Upper lobe of right lung (tissue), 1 donor: ENCODE measurements at places on chromosomes 7 and 10. TPM values are rescaled to one million over a fixed set of nuclear protein-coding genes. Genes with fewer than 3 reads are reported as not detected.

- DNase-seq = no peak
These were observed 973 bp downstream of the SDK1 start for GRCh38 chr7:3301831-3302618.

The PPP2R2D gene
- 28.3 TPM for total RNA-seq

The PYROXD2 gene
- total RNA-seq = 13.0 TPM

GRCh38 chr7:35695473-35695850 lies 527 bp upstream of the HERPUD2 start:
- DNase-seq = no peak

DNA sequence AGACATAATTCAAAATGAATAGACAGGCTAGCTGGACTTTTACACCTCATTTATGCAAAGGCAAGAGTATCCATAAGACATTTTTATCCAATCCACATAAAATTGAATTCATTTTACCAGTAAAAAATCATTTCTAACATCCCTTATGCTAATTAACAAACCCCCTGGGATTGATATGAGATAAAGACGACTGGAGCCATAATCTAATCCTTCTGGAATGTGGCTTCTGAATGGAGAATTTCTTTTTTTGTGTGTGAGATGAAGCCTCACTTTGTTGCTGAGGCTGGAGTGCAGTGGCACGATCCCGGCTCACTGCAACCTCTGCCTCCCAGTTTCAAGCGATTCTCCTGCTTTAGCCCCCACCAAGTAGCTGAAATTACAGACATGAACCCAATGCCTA lies 90.4 kb downstream of the AKR1D1 start:
- no peak for DNase-seq

The NEBL gene
- total RNA-seq = 106 TPM

GRCh38 chr7:65250697-65251395 lies 122.8 kb upstream of the ZNF92 start:
- DNase-seq = no peak

GRCh38 chr7:85890244-85890811 lies 703.5 kb upstream of the SEMA3D start:
- no peak for DNase-seq

The LIPJ gene
- not detected for total RNA-seq

GRCh38 chr10:127945948-127946711 lies 39.2 kb downstream of the PTPRE start:
- no peak for DNase-seq

The WDR86 gene
- total RNA-seq = 1.3 TPM
